ENCODE measurements at places on chromosomes 2 and 18.

DNA sequence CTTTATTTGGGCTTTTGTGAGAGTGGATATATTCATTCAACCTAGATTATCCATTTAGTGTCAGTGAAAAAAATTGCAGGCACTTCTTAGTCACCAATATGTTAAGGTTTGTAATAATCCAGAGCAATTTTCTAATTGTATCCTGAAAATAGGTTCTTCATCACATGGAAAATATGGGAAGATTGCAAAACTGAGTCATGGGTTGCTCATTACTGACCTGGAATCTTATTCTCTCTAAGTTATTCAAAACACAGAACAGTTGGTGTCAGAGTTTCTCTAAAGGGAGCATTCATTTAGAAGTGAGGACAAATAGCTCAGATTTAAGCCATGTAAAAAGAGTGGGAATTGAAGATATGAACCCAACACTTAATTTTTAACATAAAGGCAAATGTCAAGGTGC is 181.3 kb downstream of the IKZF2 start:
- DNase-seq: no peak

GRCh38 chr2:200353874-200354273 is 47.4 kb downstream of the SPATS2L start:
- DNase-seq: no peak

DNA sequence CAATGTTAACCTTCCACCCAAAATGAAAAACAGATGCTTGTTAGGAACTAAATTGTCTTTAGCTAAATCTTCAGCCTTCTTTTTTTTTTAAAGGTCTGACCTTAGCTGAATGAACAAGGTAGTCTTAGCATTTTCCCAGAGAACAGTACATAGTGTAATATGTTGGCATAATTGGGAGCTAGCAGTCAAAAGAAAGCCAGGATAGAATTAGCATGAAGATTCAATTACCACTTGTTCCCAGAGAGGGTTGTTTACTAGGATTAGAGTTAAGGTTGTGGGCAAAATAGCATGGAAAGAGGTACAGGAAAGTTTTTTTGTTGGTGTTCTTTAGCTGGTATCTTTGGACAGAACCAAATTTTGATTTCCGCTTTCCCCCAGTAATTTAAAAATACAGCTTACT is 6.9 kb downstream of the CDH20 start:
- no peak for DNase-seq

DNA sequence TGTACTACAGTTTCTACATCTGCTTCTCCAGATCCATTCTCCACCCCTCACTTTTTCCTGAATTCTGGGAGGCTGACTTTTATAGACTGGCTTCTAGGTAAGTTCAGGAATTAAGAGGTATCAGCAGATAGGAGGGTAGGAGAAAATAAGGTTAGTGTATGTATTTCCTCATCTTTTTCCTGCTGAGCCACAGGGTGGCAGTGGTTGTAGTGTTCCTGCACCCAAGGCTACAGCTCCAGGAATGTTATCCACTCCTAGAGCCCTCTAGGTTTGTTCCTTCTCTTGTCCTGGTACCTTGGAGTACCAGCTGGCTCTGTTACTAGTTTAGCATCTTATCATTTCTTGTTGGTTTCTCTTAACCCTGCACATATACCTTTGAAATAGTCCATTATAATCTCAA is 40.7 kb upstream of the C2orf66 start:
- DNase-seq: no peak

DNA sequence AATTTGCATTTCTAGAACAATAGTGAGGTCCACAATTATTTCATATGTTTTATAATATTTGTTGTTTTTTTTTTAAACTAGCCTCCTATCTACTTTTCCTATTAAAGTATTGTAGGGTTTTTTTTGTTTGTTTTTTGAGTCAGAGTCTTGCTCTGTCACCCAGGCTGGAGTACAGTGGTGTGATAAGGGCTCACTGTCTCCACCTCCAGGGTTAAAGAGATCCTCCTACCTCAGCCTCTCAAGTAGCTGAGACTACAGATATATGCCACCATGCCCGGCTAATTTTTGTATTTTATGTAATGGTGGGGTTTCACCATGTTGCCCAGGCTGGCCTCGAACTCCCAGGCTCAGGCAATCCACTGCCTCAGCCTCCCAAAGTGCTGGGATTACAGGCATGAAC is 122.5 kb downstream of the SLC39A10 start:
- DNase-seq: no peak

- no peak for DNase-seq
These were observed 155.0 kb downstream of the EIPR1 start for GRCh38 chr2:3222636-3223035.

DNA sequence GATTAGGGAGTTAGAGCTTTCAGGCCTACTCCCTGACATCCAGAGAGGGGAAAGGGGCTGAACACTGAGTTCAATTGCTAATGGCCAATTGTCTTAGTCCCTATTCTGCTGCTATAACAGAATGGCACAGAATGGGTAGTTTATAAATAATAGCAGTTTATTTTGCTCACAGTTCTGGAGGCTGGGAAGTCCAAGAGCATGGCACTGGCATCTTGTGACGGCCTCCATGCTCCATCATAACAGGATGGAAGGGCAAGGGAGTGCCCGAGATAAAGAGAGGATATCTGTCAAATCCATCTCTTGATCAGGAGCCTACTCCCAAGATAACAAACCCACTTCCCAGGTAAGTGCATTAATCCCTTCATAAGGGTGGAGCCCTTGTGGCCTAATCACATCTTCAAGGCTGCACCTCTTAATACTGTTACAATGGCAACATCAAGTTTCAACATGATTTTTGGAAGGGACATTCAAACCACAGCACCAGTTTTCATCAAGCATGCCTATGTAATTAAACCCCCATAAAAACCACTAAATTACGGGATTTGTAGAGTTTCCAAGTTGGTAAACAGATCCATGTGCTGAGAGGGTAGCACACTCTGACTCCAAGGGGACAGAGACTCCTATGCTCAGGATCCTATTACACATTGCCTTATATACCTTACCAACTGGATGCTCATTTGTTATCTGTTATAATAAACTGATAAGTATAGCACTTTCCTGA is 44.6 kb downstream of the BAZ2B start:
- DNase-seq: no peak

- no peak for DNase-seq
These were observed 216.4 kb downstream of the STK39 start for GRCh38 chr2:168030862-168031624.

DNA sequence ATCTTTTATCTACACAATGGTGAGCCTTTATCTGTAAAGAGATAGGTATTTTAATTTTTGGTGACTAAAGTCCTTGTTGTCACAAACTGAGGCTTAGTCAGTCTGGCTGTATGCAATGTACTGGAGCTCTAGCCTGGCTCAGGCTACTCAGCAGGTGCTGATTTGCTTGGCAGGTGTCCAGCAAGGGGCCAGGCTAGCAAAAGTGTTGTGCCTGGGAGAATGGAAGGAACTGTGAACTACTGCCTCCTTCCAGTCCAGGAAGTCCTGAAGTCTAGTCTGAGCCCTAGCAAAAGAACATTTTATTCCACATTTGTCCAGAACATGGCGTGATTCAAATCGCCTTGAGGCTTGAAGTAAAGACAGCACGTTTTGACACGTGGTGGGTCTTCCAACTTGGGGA is 260.5 kb downstream of the CCDC85A start:
- no peak for DNase-seq

DNA sequence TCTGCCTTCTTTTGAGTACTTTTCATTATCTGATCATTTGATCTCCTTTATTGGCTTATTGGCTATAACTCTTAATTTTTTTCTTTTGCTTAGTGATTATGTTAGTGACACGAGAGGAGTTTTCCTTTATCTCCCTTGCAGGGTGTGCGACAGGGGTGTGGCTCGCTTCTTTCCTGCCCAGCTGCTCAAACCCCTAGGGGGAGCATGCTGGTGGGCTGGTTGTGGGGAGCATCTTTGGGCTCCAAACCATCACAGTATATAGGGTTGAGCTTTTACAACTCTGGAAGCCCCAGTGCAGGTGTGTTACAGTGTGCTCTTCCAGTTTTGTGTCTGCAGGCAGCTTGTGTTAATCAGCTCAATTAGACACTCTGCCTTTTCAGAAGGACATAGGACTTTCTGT is 357.0 kb upstream of the TMEFF2 start:
- no peak for DNase-seq

DNA sequence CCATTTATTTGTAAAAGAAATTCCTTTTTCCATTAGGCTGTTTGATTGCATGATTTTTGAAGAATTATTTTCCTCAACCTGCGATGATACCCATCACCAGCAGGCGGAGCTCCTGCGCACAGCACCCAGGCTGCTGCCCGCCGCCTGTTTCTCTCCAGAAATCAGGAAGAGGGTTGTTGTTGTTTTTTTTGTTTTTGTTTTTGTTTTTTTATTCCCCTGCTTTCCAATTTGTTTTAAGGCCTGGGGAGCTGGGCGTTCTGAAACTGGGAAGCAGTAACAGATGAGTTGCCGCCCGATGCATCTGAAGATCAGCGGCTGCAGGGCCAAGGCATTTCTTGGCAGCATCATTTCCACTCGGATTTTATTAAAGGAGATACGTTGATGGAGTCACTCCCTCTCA is 132.1 kb downstream of the MBP start:
- DNase-seq: no peak

DNA sequence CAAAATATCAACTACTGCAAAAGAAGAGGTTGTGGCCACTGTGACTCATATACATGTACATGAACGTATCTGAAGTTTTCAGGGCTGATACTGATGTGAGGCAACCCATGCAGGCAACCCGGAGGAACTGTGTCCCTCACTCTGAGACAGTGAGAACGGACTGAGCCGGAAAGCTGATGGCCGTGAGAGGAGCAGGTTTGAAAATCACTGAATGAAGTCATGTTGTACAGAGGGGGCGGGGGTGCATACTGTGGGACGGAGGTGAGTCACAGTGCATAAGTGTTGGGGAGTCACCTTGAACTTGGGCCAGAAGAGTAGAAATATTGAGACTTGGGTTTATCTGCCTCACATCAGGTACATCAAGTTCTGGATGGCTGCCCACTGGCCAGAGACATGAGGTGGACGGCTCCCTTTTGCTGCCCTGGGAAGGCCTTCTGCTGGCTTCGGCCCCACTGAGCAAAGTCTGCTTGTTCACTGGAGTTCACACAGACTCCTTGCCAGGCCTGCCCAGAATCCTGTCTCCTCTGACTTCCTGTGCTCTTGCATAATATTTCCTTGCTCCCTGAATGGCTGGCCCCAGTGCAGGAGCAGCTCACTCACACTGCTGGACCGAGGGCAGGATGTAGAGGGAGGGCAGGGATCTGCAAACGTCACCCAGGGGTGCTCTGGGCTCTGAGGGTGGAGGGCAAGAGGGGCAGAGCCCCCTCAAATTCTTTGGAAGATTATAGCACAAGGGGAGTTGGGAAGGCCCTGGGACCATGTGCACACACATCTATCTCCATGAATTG is 18.1 kb downstream of the EPAS1 start:
- no peak for DNase-seq

GRCh38 chr2:239882331-239882732 is 142.8 kb downstream of the NDUFA10 start:
- peak; percentile 71 for DNase-seq

DNA sequence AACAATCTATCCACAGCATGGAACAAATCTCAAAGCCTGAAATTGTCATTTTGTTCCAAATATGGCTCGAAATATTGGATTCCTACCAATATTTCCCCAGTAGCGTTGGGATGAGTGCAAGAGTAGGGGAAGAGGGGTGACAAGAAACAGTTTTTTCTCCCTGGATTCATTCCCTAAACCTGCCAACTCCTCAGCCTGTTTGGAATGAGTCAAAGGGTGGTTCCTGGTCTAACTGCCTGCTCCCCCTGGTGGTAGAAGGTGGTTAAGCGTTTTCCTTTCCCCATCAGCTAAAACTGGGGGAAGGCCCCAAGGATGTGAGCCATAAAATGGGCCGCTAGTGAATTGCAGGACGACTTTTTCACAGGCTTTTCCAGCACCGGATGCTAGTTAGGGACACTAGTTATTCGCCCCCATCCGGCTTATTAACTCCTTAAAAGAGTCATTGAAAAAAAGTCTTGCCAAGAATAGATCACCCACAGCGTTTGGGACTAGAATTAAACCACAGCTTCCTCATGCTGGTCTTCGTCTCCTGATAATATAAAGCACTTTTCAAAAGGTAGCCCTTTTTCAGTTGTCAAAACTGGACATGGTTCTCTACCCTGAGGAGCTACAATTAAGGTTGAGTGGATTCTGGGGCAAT is 72.5 kb downstream of the DHRS9 start:
- DNase-seq: no peak

DNA sequence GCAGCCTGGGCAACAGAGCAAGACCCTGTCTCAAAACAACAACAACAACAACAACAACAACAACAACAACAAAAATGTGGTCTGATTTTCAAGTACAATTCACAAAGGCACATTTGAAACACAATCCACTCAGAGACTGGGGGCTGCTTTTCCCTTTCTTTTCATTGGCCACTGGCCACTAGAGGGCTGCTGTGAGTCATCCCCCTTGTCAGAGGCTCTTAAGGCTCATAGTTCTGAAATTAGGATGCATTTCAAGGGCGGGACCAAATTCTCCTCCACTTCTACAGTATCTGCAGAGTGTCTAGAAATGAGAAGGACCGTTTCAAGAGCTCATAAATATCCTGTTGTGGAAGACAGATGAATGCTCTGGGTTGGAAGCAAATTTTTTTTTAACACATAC is 285.4 kb downstream of the NRXN1 start:
- no peak for DNase-seq

- DNase-seq: no peak
These were observed 85.3 kb downstream of the CCDC178 start for GRCh38 chr18:33355263-33355662.

GRCh38 chr18:55884498-55884897 is 296.5 kb upstream of the TCF4 start:
- no peak for DNase-seq

GRCh38 chr2:231926761-231927565 is 767 bp upstream of the NPPC start:
- DNase-seq: no peak

- no peak for DNase-seq
These were observed 132.5 kb upstream of the EPAS1 start for GRCh38 chr2:46164529-46165301.

GRCh38 chr2:122389694-122390093 is 634.2 kb downstream of the TSN start:
- no peak for DNase-seq

- DNase-seq: no peak
These were observed 145.9 kb downstream of the CALCRL start for GRCh38 chr2:187302116-187302515.

GRCh38 chr2:223008162-223008561 is 43.8 kb upstream of the KCNE4 start:
- no peak for DNase-seq

- DNase-seq: no peak
These were observed 24.5 kb upstream of the HPCAL1 start for GRCh38 chr2:10278029-10278762.

All from type B pancreatic cell (in vitro differentiated cells).